ENCODE measurements at places on chromosomes 5 and 9.

- no peak for DNase-seq
Measured at GRCh38 chr9:70389188-70389587, 25.3 kb downstream of the KLF9 start.

DNA sequence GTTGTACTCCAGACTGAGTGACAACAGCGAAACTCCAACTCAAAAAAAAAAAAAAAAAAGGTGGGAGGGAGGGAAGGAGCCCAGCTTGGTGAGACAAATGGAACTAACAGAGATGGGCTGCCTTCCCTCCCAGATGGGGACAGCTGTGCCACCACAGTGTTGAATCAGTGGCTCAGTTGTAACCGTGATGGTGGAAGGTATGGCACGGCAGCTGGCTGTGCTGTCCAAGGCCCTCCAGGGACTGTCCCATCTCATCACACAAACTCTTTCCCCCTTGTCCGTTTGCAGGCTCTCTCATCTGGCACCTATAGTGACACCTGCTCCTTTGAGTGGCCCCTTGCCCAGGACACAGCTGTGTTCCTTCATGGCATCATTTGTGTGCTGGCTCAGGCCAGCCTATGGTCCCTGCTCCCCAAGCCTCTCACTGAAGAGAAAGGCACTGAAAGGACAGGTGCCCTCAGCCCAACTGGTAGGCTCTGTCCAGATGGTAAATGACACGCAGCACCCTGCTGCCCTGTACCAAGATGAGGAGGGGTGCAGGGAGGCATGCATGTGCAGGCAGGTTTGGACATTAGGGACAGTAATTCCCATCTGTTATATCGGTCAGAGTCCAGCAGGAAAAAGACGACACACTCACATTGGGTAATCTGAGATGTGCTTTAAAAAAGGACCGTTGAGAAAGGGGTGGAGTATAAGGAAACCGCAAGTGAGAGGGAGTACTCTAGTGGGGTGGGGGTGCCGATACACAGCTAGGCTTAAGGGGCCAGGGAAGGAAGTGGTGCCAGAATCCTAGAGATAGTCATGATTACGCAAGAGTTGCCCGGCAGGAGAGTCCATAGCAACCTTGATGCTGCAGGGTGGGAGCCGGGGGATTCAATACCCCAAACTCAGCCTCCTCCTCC is 4.3 kb downstream of the SMIM33 start:
- no peak for DNase-seq

GRCh38 chr9:91898451-91899218 is 51.4 kb downstream of the ROR2 start:
- DNase-seq = no peak

DNA sequence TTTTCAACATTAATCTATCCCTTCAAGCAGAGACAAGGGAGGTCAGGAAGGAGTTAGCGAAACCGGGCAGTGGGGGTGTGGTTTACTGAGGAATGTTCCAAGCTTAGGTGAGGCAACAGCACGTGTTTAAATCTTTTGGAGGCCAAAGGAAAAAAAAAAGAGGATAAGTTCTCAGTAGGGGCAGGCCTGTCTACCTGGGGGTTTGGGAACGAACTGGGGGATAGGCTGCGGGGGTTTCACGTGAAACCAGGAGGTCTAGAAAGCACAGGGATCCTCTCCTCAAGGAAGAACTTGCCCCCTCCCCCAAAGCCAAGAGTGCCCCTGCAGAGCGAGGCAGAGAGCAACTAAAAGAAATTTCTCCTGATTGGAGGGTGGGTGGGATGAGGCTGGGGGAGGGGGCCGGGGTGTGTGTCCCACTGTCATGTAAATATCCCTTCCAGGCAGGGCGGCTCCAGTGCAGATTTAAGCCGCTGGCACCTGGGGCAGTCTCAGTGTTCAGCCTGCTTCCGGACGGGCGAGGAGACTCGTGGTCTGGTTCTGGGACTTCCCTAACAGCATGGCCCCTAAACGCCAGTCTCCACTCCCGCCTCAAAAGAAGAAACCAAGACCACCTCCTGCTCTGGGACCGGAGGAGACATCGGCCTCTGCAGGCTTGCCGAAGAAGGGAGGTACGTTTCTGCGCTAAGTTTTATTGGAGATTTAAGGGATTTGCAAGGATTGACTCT is 5.5 kb upstream of the SET start:
- no peak for DNase-seq

DNA sequence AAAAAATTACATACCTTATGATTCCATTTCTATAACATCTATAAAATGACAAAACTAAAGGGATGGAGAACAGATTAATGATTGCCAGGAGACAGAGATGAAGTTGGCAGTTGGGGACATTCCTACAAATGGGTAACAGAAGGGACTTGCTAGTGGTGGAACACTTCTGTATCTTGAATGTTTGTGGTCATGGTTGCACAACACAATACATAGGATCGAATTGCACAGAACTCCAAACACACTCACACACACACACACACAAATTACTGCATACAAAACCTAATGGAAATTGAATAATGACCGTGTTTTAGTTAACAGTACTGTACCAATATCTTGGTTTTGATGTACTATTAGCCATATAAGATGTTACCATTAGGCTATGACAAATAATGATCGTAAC is 330.7 kb upstream of the POU5F2 start:
- DNase-seq = no peak

DNA sequence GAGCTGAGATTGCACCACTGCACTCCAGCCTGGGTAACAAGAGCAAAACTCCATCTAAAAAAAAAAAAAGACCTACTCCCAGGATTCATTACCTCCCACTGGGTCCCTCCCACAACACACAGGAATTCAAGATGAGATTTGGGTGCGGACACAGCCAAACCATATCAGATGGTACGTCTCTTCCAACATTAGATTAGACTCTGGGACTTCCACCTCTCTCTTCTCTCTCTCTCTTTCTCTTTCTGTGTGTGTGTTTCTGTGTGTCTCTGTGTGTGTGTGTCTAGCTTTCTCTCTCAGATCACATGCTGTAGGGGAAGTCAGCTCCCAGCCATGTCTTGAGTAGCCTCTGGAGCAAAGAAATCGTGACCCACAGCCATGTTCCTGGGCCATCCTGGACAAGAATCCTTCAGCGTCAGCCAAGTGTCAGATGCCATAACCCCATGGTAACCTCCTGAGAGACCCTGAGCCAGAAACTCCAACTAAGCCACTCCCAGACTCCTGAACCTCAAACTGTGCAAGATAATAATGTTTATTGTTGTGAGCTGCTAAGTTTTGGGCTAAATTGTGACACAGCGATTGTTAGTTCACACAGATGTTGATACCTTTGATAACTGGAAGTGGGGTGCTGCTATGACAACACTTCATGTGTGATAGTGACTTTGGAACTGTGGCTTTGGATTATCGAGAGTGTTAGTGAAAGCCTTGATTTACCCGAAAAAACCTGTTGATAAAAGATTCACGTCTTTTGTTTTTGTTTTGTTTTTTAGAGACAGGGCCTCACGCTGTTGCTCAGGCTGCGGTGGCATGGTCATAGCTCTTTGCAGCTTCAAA is 4.1 kb upstream of the CMBL start:
- no peak for DNase-seq

- DNase-seq = no peak
Measured at GRCh38 chr9:131808291-131808690, 68.4 kb upstream of the RAPGEF1 start.

- no peak for DNase-seq
Measured at GRCh38 chr5:87844449-87844848, 424.2 kb downstream of the TMEM161B start.

DNA sequence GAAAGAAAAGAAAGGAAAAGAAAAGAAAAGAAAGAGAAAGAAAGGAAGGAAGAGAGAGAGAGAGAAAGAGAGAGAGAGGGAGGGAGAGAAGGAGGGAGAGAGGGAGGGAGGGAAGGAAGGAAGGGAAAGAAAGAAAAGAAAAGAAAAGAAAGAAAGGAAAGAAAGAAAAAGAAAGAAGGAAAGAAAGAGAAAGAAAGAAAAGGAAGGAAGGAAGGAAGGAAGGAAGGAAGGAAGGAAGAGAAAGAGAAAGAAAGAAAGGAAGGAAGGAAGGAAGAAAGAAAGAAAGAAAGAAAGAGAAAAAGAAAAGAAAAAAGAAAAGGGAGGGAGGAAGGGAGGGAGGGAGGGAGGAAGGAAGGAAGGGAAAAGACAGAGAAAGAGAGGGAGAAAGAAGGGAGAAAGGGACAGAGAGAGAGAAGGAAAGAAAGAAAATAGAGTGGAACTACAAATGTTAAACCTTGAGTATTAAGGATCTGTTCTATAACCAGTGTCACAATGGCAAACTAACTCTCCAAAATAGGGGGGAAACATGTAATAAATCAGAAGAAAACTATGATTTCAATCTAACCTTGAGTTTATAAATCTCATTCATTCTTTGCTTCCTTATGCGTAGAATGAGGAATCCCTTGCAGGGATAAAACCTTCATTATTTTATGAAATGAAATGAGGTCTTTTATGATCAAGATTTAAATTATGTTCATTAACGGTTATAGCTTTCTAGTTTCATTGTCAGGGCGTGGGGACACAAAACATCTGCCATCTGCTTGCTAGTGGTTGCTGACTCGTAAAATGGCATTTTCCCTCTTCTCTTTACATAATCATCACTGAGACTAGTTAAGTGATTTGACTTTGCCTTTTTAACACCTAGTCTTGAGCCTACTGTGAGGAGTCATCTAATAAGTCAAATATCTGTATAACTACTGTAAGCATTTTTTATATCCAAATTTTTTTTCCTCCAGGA is 40.7 kb upstream of the RAD23B start:
- DNase-seq = no peak

GRCh38 chr9:116901260-116901659 is 214.2 kb downstream of the TRIM32 start:
- DNase-seq = no peak

- DNase-seq = no peak
Measured at GRCh38 chr5:31663519-31663918, 24.6 kb downstream of the PDZD2 start.

DNA sequence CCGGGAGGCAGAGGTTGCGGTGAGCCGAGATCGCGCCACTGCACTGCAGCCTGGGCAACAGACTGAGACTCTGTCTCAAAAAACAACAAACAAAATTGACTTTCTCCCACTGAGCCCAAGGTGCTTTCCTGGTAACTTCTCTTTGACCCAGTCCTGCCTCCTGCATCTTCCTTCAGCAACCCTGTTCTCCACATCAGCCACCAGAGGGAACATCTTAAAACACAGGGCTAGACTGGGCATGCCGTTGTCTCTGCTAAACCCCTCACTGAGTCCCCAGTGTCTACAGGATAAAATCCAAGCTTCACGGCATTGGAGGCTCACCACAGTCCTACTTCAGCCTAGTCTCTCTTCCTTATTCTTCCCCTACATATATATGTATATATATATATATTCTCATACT is 39.8 kb upstream of the KCNMB1 start:
- DNase-seq = no peak

DNA sequence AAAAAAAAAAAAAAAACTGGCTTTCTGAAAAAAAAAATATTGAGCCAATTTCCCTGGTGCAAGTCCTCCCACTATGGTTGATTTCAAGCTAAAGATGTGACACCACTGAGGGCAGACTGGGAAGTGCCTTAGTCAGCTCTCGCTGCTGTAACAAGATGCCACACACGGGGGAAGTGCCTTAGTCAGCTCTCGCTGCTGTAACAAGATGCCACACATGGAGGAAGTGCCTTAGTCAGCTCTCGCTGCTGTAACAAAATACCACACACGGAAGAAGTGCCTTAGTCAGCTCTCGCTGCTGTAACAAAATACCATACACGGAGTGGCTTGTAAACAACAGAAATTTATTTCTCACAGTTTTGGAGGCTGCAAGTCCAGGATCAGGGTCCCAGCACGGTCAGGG is 23.4 kb downstream of the BTNL9 start:
- no peak for DNase-seq

DNA sequence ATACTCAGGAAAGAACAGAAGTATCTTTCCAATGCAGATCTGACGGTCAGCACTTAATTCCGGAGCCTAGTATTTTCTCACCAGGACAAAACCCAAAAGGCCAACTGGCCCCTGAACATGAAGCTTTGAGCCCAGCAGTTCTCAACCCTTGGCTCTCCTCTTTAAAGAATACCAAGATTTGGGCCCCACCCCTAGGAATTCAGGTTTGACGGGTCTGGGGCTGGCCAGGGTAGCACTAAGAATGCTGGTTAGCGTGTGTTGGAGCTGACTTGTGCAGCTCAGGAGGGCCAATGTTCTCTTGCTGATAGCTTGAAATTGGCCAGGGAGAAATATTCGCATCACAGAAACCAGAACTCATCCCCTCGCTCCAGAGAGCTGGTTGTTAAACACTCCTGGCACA is 88.3 kb upstream of the PTCH1 start:
- DNase-seq = no peak

GRCh38 chr5:67038817-67039603 is 157.6 kb downstream of the CD180 start:
- no peak for DNase-seq

DNA sequence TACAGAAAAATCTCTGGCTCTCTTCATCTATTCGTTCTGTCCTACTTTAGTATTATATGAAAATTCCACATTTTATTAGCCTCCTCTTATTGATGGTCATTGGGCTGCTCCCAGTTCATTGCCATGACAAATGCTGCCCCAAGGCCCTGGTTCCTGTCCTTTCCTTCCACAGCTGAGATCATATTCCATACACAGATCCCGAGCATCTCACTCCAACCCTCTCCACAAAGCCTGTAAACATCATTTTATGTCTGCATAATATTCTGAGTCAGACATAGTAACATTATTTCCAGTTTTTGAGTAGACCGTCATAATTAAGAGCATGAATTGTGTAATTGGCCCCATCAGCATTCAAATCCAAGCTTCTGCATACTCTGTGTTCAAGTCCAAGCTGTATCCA is 86.3 kb downstream of the MVB12B start:
- no peak for DNase-seq

- DNase-seq = no peak
Measured at GRCh38 chr5:140391732-140392131, 9.9 kb upstream of the ANKHD1 start.

- DNase-seq = no peak
Measured at GRCh38 chr5:28648108-28648507, 1609.7 kb upstream of the CDH9 start.

- no peak for DNase-seq
Measured at GRCh38 chr9:108710424-108710823, 145.4 kb downstream of the ACTL7B start.

DNA sequence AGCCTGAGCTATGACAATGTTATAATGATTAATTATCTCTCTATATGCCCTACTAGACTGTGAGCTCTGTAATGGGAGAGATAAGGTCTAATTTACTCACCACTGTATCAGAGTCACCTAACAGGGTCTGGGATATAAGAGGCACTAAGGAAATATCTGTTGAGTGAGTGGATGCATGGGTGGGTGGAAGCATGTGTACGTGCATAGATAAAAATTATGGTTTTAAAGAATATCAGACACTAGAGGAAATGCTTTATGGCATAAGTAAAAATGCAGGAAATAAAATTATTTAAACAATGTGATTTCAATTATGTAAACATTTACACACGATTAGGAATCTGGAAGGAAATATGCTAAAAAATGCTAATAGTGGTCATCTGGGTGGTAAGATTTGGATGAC is 137.8 kb downstream of the SPOCK1 start:
- DNase-seq = no peak

- no peak for DNase-seq
Measured at GRCh38 chr5:92561411-92561959, 1019.5 kb downstream of the NR2F1-AS1 start.

GRCh38 chr9:6426117-6426516 is 13.1 kb downstream of the UHRF2 start:
- DNase-seq = no peak

Data from stimulated activated CD8-positive, alpha-beta memory T cell treated with anti-CD3 and anti-CD28 coated beads, Interleukin-7, amount 100 ng/mL, for 1 hour (primary cell).